ENCODE measurements at places on chromosomes 12 and 14.

DNA sequence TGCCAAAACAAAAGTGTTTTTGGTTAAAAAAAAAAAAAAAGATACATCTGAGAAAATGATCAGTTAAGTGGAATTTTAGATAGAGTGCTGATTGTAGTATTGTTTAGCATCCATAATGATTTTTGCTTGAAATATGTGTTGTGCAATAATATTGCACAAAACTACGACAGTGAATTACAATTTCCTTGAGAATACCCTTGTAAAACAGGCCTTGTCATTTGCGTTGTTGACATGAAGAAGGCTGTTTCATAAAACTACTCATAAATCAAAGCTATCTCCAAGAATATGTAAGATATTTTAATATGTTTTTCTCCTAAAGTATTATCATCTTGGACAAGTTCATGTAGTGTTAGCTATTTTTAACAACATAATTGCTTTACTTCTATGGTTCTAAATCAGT, 1077.0 kb downstream of the LRFN5 start:
- DNase-seq: no peak

DNA sequence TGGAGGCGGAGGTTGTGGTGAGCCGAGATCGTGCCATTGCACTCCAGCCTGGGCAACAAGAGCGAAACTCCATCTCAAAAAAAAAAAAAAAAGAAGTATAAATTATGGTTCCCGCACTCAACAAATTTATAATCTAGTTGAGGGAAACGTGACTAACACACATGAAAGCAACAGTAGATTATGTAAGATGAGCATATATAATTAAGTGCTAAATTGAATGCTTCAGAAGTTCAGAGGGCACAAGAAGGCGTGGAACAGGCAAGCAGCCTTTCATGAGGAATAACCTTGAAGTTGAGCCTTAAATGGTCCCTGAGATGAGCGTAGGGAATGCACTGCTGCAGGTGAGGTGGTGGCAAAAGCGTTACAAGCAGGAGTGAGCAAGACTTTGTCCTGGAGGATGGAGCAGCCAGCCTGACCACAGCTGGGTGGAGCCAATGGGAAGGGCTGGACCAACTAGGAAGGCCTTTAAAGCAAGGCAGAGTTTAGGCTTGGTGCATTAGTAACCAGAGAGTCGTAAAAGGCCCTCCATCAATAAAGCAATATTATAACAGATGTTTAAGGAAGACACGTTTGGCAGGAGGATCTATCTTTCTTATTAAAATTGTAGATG, 30.6 kb upstream of the TUBA1A start:
- DNase-seq: no peak

GRCh38 chr14:24139272-24139934, 2.0 kb downstream of the EMC9 start:
- no peak for DNase-seq

GRCh38 chr12:104677441-104678089, 220.8 kb downstream of the CHST11 start:
- no peak for DNase-seq

DNA sequence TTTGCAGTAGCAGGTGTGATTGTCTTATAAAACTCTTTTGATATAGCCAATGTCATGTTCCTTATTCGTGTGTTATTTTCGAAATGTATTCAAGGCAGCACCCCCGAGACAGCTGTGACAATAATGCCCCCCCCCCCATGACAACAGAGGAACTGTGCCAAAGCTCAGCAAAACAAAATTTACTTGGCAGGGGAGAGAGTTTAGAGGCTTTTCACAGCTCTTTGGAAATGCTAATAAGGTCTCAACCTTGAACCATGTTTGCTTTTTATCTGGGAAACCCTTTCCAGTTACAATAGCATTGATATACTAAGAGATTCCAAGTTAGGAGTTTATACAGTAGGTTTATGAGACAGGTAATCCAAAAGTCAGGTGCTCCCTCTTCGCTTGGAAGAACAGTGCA, 56.4 kb upstream of the USP44 start:
- DNase-seq: no peak

- no peak for DNase-seq
Observed at GRCh38 chr12:120220838-120221575, 20.1 kb upstream of the RPLP0 start.
